PC-3 (cell line): ENCODE measurements at places on chromosomes 5 and 9. TPM values are rescaled to one million over a fixed set of nuclear protein-coding genes. Genes with fewer than 3 reads are reported as not detected.

Gene SERF1A
- 2.1 TPM in 1 of 2 replicates, not detected in the other for total RNA-seq

Gene SLC25A48
- total RNA-seq, result not detected in 2 replicates

Gene HNRNPA0
- 13.0 and 14.9 TPM in 2 replicates for total RNA-seq

Gene RASEF
- total RNA-seq, result 12.3 and 14.7 TPM in 2 replicates

Gene HMMR
- 44.8 and 74.6 TPM in 2 replicates for total RNA-seq

Gene TMEM215
- not detected in 2 replicates for total RNA-seq

Gene TAF11L10
- not detected in 2 replicates for total RNA-seq

Gene FAM169A
- total RNA-seq, result 10.6 and 11.2 TPM in 2 replicates

Gene FNIP1
- total RNA-seq, result 15.1 and 16.3 TPM in 2 replicates

Gene BHMT2
- not detected in 2 replicates for total RNA-seq

Gene GARNL3
- total RNA-seq, result 15.2 and 15.5 TPM in 2 replicates

Gene TOR4A
- 28.9 and 32.7 TPM in 2 replicates for total RNA-seq

Gene WWC1
- total RNA-seq, result 31.8 and 44.2 TPM in 2 replicates

Gene NSMF
- total RNA-seq, result 29.5 and 30.8 TPM in 2 replicates

DNA sequence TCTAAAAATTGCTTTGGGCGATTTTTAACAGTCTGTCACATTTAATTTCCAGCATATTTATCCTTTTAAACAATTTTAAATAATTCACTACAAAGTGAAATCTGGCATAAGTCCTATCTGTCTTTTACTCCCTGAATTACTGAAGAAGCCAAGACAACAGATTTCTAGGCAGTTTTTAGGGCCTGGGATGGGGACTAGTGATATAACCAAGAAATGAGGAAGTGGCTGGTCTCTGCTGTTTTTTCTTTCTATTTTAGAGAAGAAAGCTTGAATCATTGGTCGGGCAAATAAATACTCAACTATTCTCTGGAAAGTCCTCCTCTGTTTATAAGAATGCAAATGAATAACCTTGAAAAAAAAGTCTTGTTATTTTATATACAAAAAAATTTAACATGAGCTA is 79.7 kb upstream of the SSBP2 start:
- H3K4me3 ChIP-seq, result no peak overlapping the region
- H3K27me3 ChIP-seq, result no peaks in the 10 kb centered on the region
- H3K4me1 ChIP-seq, result no peaks in the 10 kb centered on the region
- H3K27ac ChIP-seq, result no peak overlapping the region
- DNase-seq, result no peak

GRCh38 chr5:157890836-157891597 is 32.1 kb upstream of the CLINT1 start:
- no peaks in the 10 kb centered on the region for H3K4me1 ChIP-seq
- no peak overlapping the region for H3K27ac ChIP-seq
- no peaks in the 10 kb centered on the region for H3K36me3 ChIP-seq
- no peak for DNase-seq
- H3K4me3 ChIP-seq, result no peak overlapping the region

GRCh38 chr5:150644514-150644913 is 4.1 kb downstream of the SYNPO start:
- H3K4me1 ChIP-seq, result peaks cover 55% of the 10 kb centered on the region
- peaks cover 6% of the 10 kb centered on the region; the same call in 1 of the 2 replicates for H3K36me3 ChIP-seq
- H3K27me3 ChIP-seq, result no peaks in the 10 kb centered on the region
- no peak for DNase-seq
- H3K27ac ChIP-seq, result no peak overlapping the region

GRCh38 chr5:440401-441201 is 2.4 kb upstream of the EXOC3 start:
- H3K36me3 ChIP-seq, result no peaks in the 10 kb centered on the region
- no peaks in the 10 kb centered on the region for H3K27me3 ChIP-seq
- no peak for DNase-seq
- H3K4me1 ChIP-seq, result peaks cover 12% of the 10 kb centered on the region
- H3K4me3 ChIP-seq, result no peak overlapping the region

GRCh38 chr9:133238272-133238850 is 29.3 kb upstream of the OBP2B start:
- no peaks in the 10 kb centered on the region for H3K36me3 ChIP-seq
- H3K4me1 ChIP-seq, result no peaks in the 10 kb centered on the region
- no peak for DNase-seq

DNA sequence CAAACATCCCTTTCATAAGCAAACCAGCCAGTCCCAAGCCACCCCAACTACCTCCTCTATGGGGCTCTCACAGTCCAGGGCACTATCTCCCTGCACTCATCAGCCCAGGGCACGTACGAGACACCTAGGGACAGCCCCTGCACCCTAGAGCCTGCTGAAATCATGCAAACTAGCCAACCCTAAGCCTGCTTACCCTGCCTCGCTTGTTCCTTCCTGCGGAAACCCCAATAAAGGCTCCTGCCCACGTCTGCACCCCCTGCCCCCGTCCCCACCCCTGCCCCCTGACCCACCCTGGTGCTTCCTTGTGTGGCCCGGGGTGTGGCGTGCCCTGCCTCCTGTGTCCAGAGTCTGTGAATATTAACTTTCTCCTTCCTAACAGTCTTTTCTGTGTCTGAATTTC is 135.9 kb downstream of the GADD45G start:
- no peak for DNase-seq
- H3K27me3 ChIP-seq, result no peaks in the 10 kb centered on the region
- H3K27ac ChIP-seq, result no peak overlapping the region
- H3K36me3 ChIP-seq, result no peaks in the 10 kb centered on the region

DNA sequence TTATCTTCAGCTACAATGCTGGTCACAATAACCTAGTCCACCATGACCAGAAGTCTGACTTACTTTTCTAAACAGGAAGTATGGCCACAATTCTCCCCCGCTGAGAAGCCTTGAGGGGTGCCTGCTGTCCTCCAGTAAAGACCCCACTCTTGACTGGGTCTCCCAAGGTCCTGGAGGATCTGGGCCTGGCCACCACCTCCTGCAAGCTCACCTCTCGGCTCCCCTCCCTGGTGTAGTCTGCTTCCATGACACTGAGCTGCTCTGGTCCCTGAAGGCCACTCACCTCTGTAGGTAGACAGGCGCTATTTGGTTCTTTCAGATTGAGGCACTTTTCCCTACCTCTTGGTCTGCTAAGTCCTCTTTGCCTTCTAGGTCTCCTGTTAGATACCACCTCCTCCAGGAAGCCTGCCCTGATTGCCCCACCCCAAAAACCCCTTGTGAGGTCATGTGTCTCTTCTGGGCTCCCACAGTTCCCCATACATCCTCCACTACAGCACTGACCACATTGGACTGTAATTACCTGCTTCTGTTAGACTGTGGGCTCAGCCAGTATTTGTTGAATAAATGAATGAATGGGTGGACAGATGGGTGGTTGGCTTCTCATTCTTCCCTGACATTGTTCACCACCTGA is 62.6 kb upstream of the IER5L start:
- no peak overlapping the region for H3K4me3 ChIP-seq
- DNase-seq, result no peak
- no peaks in the 10 kb centered on the region for H3K36me3 ChIP-seq
- H3K27me3 ChIP-seq, result no peaks in the 10 kb centered on the region

- peak overlapping the region; percentile 89 for H3K27ac ChIP-seq
- no peaks in the 10 kb centered on the region for H3K27me3 ChIP-seq
- peak; percentile 21 for DNase-seq
- H3K4me1 ChIP-seq, result peaks cover 37% of the 10 kb centered on the region
- peak overlapping the region; percentile 97 for H3K4me3 ChIP-seq
Measured at GRCh38 chr5:34656700-34657273, 659 bp downstream of the RAI14 start.

DNA sequence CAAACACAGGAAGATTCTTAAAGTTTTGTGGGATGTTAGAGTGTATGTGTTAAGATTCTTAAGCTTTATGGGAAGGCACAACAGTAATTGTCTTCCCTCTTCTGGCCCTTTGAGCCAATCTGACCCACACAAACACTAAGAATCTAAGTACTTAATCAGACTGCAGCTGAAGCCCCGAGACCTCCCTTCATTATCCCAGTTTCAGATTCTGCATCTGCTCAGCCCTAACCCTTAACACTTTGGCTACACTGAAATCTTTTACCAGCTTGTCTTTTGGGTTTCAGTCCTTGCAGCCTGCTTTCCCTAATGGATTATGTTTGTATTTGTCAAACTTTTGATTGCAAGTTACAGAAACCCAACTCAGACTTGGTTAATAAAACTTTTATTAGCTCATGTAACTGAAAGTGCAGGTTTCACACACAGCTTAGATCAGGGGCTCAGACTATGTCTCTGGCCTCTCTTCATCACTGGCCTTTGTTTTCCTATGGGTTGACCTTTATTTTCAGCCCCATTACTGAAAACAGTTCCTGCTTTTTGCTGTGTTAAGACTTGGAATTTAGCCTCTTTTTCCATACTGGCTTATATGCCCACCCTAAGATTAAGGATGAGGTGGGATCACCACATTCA is 71.5 kb downstream of the COX7C start:
- no peaks in the 10 kb centered on the region for H3K4me1 ChIP-seq
- no peak overlapping the region for H3K27ac ChIP-seq
- H3K36me3 ChIP-seq, result no peaks in the 10 kb centered on the region
- DNase-seq, result no peak
- peaks cover 5% of the 10 kb centered on the region; the same call in 1 of the 2 replicates for H3K27me3 ChIP-seq

- no peaks in the 10 kb centered on the region for H3K36me3 ChIP-seq
- DNase-seq, result no peak
- H3K4me3 ChIP-seq, result no peak overlapping the region
- peaks cover 13% of the 10 kb centered on the region for H3K4me1 ChIP-seq
Measured at GRCh38 chr9:133969681-133970580, 22.2 kb downstream of the VAV2 start.

DNA sequence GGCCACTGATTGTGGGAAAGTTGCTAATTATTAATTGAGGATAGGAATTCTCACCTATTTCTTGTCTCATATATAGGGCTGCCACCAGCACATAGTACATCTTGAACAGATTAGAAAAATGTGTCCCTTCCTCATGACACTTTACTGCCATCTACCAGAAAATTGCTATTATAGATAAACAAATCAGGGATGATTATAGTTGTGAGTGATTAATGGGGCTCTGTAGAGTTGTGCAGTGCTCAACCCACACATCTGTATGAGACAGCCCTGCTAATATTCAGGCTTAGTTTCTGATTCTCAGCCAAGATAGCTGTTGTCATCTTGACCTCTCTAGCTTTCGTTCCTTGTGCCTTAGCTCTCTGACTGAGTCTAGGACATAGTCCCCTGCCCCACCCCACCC is 373.3 kb downstream of the TLE4 start:
- no peaks in the 10 kb centered on the region for H3K36me3 ChIP-seq
- H3K4me3 ChIP-seq, result no peak overlapping the region
- H3K27ac ChIP-seq, result no peak overlapping the region
- H3K27me3 ChIP-seq, result no peaks in the 10 kb centered on the region
- no peak for DNase-seq

GRCh38 chr5:139131062-139131461 is 67.1 kb downstream of the SIL1 start:
- H3K27ac ChIP-seq, result no peak overlapping the region
- no peak for DNase-seq
- H3K4me3 ChIP-seq, result no peak overlapping the region
- H3K27me3 ChIP-seq, result no peaks in the 10 kb centered on the region
- no peaks in the 10 kb centered on the region for H3K4me1 ChIP-seq

DNA sequence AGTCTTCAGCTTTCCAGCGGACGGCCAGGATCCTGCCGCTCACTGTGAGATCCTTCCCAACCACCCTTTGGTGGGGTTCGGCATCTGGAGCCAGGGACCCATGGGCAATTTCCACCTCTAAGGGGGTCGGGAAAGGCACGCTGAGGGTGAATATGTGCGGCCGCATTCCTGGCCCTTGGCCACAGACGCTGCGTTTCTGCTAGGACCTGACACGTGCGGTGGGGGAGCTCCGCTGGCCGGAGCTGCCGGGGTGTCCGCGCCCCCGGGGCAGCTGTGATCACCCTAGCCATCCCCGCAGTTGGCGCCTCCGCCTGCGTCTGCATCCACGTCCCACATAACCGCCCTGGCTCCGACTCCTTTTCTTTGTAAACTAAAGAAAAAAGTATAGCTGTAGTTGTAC is 5.3 kb upstream of the DNAJA1 start:
- no peaks in the 10 kb centered on the region for H3K27me3 ChIP-seq
- peaks cover 21% of the 10 kb centered on the region for H3K4me1 ChIP-seq
- H3K4me3 ChIP-seq, result no peak overlapping the region
- H3K36me3 ChIP-seq, result no peaks in the 10 kb centered on the region

- no peaks in the 10 kb centered on the region for H3K27me3 ChIP-seq
- DNase-seq, result peak; percentile 90
- H3K4me1 ChIP-seq, result peaks cover 27% of the 10 kb centered on the region
- no peaks in the 10 kb centered on the region for H3K36me3 ChIP-seq
Measured at GRCh38 chr9:108093773-108094675, 604.5 kb upstream of the KLF4 start.

DNA sequence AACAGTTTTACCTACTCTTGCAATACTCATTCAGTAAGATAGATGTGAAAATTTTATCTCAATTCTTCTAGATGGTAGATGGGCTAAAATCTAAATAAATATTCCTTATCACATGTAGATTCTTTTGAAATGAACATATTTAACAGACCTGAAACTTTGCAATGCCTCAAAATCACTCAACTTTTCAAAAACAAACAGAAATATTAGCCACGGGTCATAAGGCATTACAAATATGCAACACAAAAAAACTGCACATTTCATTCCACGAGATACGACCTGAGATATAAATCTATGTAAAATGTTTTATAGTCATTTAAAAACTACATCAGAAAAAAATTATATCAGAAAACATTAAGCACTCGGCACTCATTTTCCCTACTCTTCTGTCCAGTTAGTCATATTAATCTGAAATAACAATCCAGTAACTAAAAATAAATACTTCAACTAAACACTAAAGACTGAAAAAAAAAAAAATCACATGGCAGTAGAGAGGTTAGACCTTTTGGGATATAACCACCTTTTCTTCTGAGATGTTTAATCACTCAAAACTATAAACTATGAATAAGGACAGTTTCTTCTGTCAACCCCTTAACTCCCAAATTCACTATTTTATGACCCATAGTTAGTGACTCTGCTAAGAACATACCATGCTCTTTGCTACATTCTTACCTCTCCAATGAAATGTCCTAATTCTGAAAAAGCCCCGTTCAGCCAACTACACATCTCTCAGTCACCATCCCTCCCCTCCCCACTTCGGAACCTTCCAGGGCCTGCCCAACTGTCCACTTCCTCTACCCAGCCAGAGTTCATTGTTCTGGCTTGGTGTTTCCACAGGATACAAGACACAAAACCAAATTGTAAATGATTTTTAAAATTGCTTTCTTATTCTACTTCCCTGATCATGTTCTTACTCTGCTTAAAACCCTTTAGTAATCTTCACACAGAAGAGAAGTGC is 6.4 kb downstream of the HOMER1 start:
- peak overlapping the region; percentile 7; the same call in 1 of the 2 replicates for H3K27ac ChIP-seq
- H3K27me3 ChIP-seq, result no peaks in the 10 kb centered on the region
- peaks cover 64% of the 10 kb centered on the region for H3K4me1 ChIP-seq
- DNase-seq, result no peak
- H3K4me3 ChIP-seq, result peak overlapping the region; percentile 5; the same call in 1 of the 2 replicates
- no peaks in the 10 kb centered on the region for H3K36me3 ChIP-seq

DNA sequence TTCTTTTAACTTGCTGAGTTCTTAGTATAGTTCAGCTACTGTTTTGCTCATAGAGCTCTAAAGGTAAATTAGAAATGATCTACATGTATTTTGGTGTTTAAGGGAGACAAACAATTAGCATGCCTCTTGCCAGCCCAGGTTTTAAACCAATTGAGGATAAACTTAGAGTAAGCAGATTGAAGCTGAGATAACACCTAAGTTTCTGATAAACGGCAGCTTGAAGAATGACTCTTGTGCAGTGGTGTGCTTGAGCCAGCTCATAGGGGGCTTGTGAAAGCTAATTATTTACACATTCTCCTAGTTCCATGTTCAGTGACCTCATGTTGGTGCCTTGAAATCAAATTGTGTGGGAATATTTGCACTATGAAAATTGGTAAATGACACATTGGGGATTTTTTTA is 193.0 kb downstream of the PRR16 start:
- H3K27me3 ChIP-seq, result no peaks in the 10 kb centered on the region
- H3K4me1 ChIP-seq, result no peaks in the 10 kb centered on the region
- no peak for DNase-seq
- H3K27ac ChIP-seq, result no peak overlapping the region
- H3K4me3 ChIP-seq, result no peak overlapping the region
- H3K36me3 ChIP-seq, result no peaks in the 10 kb centered on the region
